DND-41 (cell line): ENCODE measurements at places on chromosomes 3 and 15.

- no peak for DNase-seq
- peak overlapping the region; percentile 95 for H3K27ac ChIP-seq
- peaks cover 33% of the 10 kb centered on the region for H3K4me1 ChIP-seq
- peak overlapping the region; percentile 92; the same call in 1 of the 2 replicates for H3K4me3 ChIP-seq
- no peaks in the 10 kb centered on the region for H3K27me3 ChIP-seq
Observed at GRCh38 chr15:89243046-89243690, 611 bp upstream of the FANCI start.

GRCh38 chr3:40379674-40380306 lies 7.2 kb upstream of the ENTPD3 start:
- H3K27ac ChIP-seq = no peak overlapping the region
- no peak overlapping the region for H3K4me3 ChIP-seq
- no peaks in the 10 kb centered on the region for H3K27me3 ChIP-seq
- no peaks in the 10 kb centered on the region for H3K36me3 ChIP-seq

GRCh38 chr15:56533731-56534403 lies 68.9 kb upstream of the MNS1 start:
- H3K4me3 ChIP-seq = no peak overlapping the region
- no peaks in the 10 kb centered on the region for H3K36me3 ChIP-seq
- peaks cover 93% of the 10 kb centered on the region for H3K4me1 ChIP-seq
- peak; percentile 16 for DNase-seq
- no peaks in the 10 kb centered on the region for H3K27me3 ChIP-seq

DNA sequence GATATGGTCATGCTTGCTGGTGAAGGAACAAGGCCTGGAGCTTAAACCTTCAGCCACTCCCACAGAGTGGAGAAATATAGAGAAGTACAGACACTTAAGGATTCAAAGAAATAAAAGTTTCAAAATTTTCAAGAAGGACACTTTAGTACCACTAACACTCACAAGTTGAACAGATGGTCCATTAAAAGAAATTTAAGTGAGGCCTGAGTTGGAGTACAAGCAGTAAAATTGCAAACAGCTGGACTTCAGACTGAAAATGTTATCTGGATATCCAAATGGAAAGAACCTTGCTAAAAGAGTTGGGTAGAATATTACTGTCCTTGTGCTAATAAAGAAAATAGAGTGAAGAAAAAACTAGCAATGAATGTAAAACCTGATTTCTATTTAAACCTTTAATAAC lies 397.1 kb upstream of the KCNMB2 start:
- no peak overlapping the region for H3K4me3 ChIP-seq
- H3K27me3 ChIP-seq = no peaks in the 10 kb centered on the region
- H3K36me3 ChIP-seq = no peaks in the 10 kb centered on the region
- no peak overlapping the region for H3K27ac ChIP-seq

DNA sequence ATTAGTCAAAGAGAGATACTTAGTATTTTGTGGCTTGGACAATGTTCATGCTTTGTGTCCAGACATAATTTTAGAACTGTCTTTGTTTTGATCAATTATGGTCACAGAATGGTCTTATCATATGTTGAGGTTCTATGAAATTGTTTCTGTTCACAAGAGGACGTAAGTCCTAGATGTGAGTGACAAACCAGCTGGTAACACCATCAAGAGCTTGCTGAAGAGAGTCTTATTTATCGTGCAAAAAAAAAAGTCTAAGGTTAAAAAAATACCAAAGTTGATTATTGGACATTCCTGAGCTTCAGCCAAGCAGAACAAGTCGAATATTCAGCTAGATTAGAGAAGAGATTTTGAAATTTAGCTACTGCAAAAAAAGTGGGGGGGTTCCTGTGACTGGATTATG lies 495.9 kb upstream of the NAALADL2 start:
- no peak overlapping the region for H3K27ac ChIP-seq
- H3K4me3 ChIP-seq = no peak overlapping the region
- no peaks in the 10 kb centered on the region for H3K36me3 ChIP-seq
- H3K27me3 ChIP-seq = no peaks in the 10 kb centered on the region

- no peak overlapping the region for H3K27ac ChIP-seq
- H3K4me1 ChIP-seq = no peaks in the 10 kb centered on the region
- H3K4me3 ChIP-seq = no peak overlapping the region
Observed at GRCh38 chr3:138673641-138674530, 65.3 kb downstream of the FAIM start.

- no peak overlapping the region for H3K27ac ChIP-seq
- H3K4me1 ChIP-seq = no peaks in the 10 kb centered on the region
- no peak for DNase-seq
- H3K27me3 ChIP-seq = no peaks in the 10 kb centered on the region
- 0 out of 2 replicates have a peak, but pooled peaks cover 6% of the 10 kb centered on the region for H3K36me3 ChIP-seq
- no peak overlapping the region for H3K4me3 ChIP-seq
Observed at GRCh38 chr3:20125289-20125688, 60.7 kb downstream of the SGO1 start.

DNA sequence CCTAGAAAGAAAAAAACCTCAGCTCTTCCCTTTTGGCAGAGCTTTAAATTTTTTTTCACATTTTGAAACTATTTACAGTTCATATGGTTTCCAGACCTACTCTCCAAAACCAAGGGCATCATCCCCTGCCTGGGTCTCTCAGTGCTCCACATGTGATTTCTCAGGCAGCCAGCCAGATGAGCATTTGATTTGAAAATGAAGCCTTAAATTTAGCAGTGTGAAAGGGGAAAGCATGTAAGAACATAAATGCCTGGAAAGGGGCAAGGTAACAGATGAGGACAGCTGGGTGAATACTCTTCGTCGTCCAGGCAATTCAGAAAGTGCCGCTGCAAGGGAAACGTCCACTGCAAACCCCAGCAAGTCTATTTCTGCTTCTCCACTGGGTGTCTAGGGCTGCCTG lies 94.8 kb downstream of the ATP8B4 start:
- no peaks in the 10 kb centered on the region for H3K36me3 ChIP-seq
- H3K4me3 ChIP-seq = no peak overlapping the region
- H3K4me1 ChIP-seq = no peaks in the 10 kb centered on the region
- DNase-seq = no peak
- no peak overlapping the region for H3K27ac ChIP-seq
- H3K27me3 ChIP-seq = no peaks in the 10 kb centered on the region

DNA sequence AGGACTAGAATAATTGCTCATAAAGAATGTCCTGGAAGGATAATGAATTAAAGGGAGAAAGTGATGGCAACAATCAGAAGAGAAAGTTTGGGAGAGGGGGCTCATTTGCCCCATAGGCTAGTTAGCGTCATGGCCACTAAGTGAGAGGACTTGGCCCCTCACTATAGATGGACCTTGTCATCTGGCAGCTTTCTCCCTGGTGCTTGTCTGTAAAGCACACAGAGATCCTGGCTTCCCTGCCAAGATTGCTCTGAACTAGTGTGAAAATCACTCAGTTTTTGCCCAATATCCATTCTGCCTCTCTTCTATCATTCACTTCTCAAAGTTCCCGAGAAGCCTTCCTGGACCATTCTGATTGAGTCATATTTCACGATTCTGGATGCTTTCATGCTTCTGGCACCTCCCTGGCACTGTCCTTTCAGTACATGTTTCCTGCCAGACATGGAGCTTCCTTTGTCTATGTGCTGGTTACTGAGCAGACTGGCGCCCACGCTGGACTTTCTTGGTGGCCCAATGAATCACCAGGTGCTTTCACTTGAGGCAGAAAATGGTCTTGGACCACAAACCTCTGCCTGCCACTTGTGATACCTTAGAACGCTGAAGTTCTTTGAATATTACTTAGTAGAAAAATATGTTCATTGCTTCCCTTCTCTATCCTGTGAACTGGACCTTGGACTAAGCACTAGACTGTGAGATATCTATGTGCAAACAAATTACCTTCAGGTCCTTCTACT lies 709.6 kb upstream of the CFAP20DC start:
- H3K4me3 ChIP-seq = no peak overlapping the region
- DNase-seq = no peak
- H3K27ac ChIP-seq = no peak overlapping the region
- no peaks in the 10 kb centered on the region for H3K36me3 ChIP-seq
